ENCODE measurements at places on chromosomes 6 and 20.

- no peak for DNase-seq
Measured at GRCh38 chr20:23459461-23460150, 6.9 kb upstream of the CST11 start.

DNA sequence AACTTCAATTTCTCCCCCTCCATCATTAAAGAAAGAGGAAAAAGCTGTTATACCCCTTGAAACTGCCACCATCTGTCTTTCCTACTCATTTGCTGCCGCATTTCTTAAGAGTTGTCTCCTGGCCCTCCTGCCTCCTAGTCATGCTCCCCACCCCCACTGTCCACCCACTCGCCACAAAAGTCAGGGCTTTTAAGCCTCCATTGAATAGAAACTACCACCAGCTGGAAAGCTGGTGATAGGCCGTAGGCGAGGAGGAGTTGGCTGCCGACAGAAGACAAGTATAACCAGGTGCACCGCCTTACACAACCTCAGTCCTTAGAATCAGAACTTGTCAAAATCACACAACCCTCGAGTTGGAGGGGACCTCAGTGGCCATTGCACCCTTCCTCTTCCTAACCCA is 67.6 kb downstream of the B3GAT2 start:
- no peak for DNase-seq

DNA sequence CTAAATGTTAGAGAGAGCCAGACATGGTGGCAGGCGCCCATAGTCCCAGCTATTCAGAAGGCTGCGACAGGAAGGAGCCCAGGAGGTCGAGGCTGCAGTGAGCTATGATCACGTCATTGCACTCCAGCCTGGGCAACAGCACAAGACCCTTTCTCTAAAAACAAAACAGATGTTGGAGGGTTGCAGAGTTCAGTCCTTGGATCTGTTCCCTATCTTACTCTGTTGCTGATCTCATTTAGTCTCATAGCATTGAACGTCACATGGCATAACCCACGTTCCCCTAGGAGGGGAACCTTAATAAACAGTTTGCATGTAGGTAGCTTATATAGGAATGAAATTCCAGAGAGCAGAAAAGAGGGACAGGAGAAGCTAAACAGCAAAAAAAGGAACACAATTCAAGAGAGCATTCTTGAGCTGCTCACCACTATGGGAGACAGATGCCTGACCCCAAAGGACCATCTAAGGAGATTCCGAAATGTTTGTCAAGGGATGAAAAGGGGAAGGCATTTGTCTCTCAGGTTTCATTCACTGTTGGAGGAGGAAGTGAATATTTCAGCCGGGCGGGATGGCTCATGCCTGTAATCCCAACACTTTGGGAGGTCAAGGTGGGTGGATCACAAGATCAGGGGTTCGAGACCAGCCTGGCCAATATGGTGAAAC is 54.6 kb upstream of the PIM1 start:
- no peak for DNase-seq

- no peak for DNase-seq
Measured at GRCh38 chr20:38420388-38421085, 14.6 kb downstream of the SNHG17 start.

DNA sequence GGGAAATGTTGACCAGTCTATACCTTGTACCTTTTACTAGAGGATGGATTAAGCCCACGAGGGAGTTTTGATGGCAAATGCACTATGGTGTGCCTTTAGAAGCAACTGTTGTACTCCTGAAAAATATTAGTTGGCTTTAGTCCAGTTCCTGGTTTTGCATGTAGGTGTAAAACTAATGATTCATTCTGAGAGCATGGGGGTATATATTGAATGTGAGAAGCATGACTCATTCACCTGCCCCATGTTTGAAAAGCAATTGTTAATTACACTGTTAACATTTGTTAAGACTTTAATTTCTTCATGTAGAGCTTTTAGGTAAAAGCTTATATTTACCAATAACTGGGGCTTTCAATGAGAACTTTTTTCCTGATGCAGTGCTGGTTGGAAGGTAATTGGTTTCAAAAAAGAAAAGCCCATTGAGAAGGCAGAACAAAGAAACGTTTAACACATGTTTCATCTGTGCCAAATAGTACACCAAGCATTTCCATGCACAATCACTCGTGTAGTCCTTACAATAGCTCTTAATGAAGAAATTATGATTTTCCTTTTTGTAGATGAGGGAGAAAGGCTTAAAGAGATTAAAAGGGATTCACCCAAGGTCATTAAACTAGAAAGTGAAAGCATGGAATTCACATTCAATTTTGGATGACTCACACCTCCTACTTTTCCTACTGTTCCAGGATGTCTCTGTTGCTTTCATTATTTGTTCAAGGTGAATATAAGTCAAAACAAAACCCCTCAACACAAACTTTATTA is 134.1 kb downstream of the CCDC170 start:
- DNase-seq, result peak; percentile 8

- no peak for DNase-seq
Measured at GRCh38 chr6:33923857-33924514, 120.2 kb upstream of the MLN start.

DNA sequence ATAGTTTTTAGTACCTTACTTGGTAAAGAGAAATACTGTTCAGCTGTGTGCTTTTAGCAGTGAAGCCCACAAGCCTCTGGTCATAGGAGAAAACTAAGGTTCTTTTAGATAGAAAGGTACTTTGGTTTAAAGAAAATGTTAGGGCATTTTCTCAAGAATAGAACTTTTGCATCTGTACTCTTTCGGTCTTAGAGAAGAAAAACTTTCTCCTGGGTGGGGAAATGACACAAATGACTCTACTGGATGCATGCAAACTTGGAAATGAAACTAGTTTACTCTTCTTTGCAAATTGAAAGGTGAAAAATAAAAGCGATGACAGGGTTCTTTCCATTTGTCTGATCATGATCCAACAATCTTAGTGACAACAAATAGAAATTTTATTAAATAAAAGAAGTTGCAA is 2.1 kb upstream of the TMEM217 start:
- DNase-seq, result no peak

- no peak for DNase-seq
Measured at GRCh38 chr20:44758247-44759101, 12.8 kb downstream of the KCNK15 start.

DNA sequence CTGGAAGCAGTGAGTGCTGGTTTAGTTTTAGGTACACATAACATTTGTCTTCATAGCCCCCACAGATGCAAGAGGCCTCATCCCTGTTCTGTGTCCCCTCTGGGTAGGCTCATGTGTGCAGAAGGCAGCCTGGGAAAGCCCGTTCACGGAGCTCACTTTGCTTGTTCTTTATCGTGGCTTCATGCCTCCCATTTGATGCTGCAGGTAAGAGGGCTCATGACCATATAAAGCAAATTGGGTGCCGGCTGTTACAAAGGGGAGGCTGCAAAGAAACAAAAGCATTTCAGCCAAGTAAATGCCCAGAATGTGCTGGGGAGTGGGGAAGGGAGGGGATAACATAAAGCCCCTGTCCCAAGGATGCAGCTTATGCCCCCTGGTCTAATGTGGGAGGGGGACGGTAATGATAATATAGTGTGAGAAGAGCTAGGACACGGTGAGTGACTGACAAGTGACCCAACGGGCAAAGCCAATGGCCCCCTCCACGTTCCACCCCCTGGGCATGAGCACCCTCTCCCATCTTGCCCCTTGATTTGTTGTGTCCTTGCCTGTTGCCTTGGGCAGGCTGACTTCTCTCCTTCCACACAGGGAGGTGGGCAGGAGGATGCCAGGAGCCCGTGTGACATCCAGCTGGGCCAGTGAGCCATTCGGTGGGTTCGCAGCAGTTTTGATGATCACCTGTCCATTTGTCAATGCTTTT is 138.0 kb downstream of the FOXO3 start:
- no peak for DNase-seq

GRCh38 chr6:47733879-47734558 is 35.6 kb downstream of the ADGRF4 start:
- peak; percentile 23 for DNase-seq

- DNase-seq, result no peak
Measured at GRCh38 chr6:8859501-8859900, 424.2 kb upstream of the SLC35B3 start.

DNA sequence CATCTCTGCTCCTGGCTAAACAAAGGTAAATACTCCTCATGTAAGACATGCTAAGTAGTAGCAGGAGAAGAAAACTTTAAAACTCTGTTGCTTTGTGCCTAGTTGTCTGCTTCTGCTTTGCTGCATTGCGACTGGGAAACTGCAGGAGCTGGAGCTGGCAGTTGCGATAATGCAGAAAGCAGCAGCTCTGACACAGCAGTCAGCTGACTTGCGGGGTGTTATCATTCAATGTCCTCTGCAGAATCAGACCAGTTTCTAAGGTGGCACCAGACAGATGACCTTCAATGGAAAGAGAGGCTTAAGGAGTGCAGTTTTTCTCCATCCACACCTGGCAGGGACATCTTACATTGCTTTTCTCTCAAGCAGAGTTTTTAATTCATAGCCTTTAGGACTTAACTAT is 69.9 kb upstream of the SOX4 start:
- DNase-seq, result no peak

DNA sequence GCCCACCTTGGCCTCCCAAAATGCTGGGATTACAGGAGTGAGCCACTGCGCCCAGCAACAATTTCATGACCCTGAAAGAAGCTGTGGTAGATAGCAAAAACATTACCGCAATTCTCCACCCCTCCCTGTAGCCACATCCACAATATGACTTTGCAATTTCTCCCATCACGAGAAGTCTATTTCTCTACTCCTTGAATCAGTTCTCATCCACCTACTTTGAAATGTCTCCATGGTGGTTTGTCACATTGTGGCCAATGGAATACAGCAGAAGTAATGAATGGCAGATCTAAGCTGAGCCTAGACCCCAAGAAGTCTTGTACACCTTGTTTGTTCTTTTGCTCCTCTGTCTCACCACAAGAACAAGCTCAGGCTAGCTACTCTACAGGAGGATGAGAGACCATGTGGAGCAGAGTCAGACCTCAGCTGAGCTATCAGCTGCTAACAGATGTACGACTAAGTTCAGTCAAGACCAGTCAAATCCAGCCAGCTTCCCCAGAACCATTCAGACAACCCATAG is 6.3 kb downstream of the OXT start:
- DNase-seq, result no peak

- no peak for DNase-seq
Measured at GRCh38 chr6:28371706-28372451, 22.1 kb downstream of the ZKSCAN3 start.

DNA sequence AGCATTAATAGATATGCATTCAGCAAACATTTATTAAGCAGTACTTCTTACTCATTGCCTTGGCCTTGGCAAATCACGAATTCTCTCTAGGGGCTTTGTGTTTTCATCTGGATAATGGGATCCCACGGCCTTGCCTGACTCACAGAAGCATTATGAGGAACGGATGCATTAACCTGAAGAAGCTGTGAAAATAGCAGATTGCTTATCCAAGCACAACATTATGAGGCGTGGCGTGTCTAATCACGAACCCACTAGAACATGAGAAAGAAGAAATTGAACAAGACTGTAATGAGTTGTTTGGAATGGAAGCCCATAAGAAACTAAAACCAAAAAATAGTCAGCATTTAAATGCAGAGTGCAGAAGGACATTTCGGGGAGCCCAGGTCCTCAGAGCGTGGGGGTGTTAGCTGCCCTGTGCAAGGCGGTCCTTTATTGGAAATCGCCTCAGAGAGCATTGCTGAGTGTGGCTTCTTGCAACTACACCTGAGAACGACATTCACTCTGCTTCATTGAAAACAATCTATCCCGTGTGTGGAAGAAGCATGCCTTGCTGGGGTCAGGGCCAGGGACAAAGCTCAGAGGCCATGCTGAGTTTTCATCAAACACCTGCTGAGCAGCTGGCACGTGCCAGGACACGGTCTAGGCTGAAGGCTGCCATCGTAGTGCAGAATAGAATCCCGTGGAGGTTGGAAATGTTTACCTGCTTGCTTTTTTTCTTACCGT is 179.9 kb downstream of the ZDHHC14 start:
- DNase-seq, result no peak

GRCh38 chr6:15242937-15243614 is 2.8 kb upstream of the JARID2 start:
- DNase-seq, result no peak

- no peak for DNase-seq
Measured at GRCh38 chr20:46945465-46945864, 50.8 kb downstream of the EYA2 start.

DNA sequence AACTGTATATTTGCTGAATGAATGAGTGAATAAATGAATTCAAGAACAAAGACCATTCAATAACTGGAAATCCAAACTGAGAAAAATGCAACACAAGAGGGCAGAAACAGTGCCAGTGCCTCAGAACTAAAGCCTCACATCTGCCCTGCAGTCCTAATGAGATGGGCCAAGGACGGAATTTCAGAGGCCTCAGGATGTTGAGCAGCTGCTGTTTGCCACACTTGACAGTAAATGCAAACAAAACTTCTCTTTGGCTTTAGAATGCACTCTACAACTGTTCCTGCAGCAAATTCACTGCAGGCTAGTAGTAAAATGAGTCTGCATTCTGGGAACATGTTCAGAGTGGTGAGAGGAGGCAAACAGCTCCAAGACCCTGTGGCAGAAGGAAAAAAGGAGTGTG is 177.6 kb upstream of the LRFN2 start:
- no peak for DNase-seq

DNA sequence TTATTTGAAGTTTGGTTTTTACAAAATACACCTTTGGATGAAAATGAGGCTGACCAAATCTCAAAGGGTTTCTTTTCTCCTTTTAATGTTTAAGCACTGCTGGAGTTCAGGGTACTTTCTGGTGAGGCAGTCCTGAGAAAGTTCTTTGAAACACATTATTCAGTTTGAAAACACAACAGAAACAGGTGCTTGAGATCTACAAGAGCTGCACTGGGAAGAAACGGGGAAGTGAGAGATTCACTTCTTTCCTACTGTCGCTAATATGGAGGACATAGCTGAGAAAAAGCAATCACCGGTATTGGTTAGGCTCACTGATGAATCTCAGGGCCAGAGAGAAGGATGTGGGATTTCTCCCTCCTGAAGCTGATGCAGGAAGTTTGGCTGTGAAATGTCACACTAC is 22.9 kb upstream of the TMEM170B start:
- DNase-seq, result no peak

DNA sequence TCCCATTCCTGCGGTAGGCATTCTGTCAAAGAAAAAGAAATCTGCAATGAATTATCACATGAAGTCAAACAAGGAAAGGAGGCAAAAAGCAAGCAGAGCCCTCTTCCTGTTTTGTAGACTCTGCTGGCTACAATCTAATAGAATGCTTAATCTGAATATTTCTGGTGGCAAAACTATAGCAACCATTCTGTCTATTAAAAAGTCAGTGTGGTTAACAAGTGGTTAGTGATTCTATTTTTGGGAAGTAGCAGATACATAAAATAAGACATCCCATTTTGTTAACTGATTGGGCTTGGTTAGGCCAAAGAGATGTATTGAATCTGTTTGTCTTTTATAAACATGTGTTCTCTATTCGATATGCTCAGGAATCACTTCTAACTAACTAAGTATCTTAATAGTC is 442.3 kb downstream of the CDC5L start:
- DNase-seq, result no peak
